RWPE1 (cell line): ENCODE measurements at places on chromosomes 3 and 15.
A peak's percentile ranks its signal among the peaks of the same experiment; 100 is the strongest.

DNA sequence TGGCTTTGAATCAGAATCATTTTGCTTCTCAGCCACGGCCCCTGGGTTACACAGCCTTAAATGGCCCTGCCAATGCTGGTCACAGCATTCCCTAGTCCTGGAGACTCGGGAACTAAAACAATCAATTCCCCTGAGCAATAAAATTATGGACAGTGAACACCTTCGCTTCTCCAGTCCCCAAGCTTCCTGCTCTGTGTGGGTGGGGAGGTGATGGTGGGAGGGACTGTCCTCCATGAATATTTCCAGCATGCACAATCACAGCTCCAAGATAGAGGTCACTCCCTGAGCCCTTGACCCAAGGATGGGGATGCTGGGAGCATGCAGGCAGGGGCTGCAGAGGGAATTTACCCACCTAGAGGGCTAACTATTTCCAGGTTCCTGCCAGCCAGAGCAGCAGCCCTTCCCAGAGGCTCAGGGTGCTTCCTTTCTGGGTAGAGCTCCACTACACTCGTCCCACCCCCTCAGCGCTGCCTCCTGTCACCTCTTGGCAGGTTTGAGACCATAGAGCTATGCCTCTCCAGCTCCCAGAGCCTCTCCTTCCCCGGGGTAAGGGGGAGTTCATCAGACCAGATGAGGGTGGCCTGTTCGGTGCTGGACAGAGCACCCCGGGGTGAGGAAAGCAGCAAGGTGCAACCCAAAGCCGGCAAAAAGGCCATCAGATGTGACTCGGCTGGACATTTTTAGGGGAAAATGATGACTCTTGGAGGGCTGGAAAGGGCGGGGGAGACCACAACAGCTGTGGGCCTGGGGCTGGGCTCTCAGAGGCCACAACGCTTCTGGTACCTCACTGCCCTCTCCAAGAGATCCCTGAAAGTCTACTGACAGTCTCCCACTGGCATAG is 14.5 kb upstream of the CCDC33 start:
- no peak for DNase-seq

GRCh38 chr15:44584162-44584749 is 47.3 kb downstream of the EIF3J start:
- no peak for DNase-seq

DNA sequence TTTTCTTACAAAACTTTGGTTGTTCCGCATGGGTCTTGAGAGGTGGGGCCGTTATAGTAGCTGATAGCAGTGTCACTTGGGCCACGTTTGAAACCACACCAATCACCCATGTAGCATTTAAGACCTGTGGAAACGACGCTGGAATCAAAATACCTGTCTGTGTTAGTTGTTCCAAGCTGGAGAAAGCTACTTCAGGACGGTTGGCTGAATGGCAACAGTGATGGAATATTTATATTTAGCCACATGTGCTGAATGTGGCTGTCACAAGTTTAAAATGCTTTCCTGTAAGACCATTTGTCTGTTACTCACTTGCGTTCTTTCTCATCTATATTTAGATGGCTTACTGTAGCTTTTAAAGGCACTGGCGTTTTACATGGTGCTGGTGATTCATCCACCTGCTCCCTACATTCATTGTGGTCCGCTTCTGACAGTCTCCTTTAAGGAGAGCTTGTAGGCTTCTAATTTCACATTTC is 1.4 kb downstream of the DNAJA4 start:
- peak; percentile 57 for DNase-seq

DNA sequence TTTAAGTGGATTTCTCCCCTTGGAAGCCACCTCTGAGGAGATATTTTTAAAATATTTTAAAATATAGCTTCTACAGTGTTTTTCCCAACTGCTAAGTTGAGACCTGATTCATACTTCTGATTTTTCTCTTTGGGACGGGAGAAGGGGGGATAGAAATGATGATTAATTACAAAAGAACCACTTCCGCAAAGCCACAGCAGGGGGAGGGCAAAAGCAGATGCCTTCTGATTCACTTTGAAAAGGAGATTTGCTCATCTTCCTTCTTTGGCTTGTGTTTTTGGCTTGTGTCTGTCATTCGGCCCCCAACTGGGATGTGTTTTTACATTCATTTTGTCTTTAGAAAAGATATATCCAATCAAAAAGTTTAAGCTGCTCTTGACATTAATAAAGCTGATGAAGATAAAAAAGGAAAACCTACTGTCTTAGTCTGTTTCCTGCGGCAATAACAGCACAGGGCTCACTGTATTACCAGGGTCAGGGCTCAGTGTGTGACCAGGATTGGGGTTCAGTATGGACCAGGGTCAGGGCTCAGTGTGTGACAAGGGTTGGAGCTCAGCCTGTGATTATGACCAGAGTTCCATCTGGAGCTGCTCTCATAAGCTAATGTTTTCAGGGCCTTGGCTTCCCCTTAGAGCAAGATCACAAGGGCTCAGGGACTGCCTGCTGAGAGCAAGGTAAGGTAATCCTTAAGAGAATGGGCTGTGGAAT is 223.2 kb downstream of the MTHFS start:
- DNase-seq: peak; percentile 51

GRCh38 chr3:5095886-5096285 is 26.2 kb upstream of the ARL8B start:
- DNase-seq: no peak

DNA sequence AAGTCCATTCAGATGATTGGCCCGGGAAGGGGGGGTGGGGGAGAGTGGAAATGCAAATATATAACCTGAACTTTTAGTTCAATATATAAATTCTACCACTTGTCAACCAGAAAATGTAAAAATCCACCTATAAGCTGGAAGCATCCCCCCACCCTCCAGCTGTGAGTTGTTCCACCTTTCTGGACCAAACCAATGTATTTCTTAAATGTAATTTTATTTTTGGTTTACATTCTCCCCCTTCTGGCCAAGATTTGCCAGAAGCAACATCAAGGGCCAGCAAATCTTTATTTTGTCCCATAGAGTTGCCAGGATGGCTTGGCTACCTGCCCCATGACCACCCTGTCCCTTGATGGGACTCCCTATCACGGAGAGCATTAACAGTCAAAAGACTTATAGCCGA is 545.7 kb downstream of the TBL1XR1 start:
- no peak for DNase-seq

GRCh38 chr3:42183991-42184632 is 81.9 kb downstream of the CCK start:
- DNase-seq: no peak

- no peak for DNase-seq
Observed at GRCh38 chr15:88932271-88932874, 19.2 kb upstream of the MFGE8 start.

DNA sequence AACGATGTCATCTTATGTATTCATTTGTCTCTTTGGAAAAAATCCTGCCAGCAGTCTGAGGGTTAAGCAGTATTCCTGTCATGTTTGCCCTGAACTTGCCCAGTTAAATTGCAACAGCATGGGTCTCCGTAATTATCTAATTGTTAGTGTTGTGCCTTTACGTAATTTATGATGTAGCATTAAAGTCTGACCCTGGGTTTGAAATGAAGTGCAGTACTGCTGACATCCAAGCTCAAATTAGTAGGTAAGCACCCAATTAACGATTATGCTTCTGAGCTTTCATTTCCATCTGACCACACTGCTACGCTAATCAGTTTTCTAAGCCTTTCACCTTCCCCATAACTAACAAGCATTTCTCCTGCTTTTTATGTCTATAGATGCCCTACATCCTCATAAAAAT is 241.8 kb downstream of the ARRDC4 start:
- no peak for DNase-seq

DNA sequence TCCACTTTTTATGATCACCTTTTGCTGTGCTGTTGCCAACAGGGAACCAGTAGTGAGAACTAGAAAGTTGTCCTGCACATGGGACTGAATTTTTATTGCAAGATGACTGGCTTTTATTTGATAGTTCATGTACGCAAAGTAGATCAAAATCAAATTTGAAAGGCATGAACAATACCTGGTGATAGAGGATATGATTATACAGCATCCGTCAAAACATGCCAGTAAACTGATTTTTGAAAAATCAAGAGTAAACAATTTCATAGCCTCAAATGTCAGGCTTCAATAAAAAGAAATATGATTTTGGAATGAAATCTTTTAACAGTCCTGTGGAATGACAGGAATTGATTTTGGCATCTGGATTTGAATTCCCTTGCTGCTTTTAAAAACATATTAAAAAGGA is 219.6 kb upstream of the LRRN1 start:
- DNase-seq: no peak

DNA sequence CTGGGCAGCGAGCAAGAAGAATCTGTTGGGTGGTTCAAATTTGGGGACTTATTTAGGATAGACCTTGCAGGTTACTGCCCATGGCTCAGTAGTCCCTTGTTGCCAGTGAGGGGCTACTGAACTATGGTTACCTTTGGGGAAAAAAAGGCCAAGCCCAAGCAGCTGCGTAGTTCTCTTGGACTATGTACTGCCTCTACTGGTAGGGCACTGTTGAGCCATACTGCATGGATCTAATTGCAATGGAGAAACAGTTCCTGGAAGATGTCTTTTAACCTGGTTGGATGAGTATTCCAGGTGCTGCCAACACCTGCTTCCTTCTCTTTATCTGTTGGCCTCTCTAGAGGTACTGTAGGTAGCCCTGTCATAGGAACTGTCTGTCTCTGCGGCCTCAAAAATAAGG is 671.9 kb upstream of the CBLB start:
- DNase-seq: no peak

DNA sequence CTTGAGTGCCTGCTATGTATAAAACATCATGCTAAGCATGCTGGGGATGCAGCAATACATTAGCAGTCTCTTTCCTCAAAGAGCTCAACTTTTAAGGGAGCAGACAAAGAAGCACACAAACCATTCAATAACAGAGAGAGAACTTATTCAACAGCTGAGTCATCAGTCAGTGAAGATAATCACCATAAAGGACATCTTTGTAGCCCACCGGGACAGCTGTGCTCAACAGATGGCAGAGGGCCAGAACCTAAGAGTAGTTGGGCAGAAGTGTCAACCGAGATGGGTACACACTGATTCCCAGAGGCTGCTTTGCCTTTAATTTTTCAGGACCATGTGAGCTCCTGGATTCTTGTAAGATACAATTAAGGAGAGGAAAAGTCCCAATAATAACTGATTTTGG is 4.2 kb upstream of the RAB8B start:
- no peak for DNase-seq

DNA sequence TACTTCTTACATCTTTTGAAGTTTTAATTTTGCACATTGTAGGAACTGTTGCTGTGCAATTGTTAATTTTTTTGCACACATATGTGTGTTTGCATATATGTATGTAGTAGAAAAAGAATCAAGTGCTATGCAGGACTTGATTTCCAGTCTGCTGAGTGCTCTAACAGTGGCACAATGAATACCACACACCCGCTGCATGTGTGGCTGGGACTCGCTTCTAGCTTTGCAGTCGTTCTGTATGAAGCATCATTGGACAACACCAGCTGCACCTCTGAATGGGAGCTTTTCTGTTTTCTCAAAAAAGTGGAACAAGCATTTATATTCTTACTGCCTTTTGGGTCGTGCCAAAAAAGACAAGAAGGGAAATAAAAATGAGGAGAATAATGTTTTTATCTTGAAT is 564.7 kb downstream of the FOXP1 start:
- DNase-seq: no peak

- peak; percentile 71 for DNase-seq
Observed at GRCh38 chr15:83210619-83211018, 3.0 kb upstream of the HDGFL3 start.
